Vagina (tissue), 2 donors: ENCODE measurements at places on chromosomes 3 and 15.

GRCh38 chr3:5264896-5265770 lies 77.6 kb downstream of the EDEM1 start:
- no peak for DNase-seq

DNA sequence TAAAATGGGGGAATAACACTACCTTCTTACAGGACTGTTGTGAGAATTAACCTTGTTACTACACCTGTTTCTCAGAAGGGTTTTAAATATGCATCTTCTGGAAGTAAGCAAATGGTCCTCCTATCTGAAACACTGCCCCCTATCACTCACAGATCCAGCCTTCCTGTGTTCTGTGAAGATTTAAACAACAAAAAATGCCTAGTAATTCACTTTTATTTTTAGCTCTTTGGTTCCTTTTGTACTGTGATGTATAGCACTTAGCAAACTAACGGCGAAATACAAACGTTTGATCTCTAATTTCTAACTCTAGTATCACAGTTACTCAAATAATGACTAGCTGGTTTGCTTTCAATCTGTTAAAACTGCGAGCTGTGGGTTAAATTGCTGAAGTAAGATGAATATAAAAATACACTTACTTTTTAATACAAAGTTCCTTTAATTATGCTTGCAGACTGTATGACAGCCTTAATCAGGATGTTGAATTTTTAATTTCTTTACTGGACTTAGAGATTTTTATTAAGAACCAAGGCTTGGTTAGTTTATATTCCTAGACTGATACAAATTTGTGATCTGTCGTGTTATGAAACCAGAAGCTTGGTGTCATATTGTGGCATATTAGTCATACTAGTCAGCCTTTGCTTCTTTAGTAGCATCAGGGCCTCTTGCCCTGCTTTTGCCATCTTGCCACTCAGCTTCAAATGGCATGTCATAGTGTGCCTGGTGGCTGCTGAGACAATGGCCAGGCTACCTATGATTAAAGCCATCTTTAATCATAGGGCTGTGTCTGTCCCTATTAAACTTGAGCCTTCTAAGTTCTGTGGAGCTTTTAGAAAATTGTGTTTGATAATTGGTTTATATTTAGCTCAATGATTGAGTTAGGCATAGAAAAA lies 9.2 kb downstream of the EIF3J start:
- no peak for DNase-seq

DNA sequence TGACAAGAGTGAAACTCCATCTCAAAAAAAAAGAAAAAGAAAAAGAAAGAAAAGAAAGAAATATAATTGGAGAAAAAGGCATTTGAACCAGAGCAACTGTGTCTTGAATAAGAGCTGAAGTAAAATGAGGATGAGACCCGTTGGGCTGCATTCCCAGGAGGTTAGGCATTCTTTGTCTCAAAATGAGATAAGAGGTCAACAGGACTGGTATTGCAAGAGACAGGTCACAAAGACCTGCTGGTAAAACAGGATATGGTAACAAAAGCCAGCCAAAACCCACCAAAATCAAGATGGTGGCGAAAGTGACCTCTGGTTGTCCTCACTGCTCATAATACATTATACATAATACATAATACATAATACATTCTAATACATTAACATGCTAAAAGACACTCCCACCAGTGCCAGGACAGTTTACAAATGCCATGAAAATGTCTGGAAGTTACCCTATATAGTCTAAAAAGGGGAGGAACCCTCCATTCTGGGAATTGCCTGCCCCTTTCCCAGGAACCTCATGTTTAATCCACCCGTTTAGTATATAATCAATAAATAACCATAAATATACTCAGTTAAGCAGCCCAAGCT lies 8.6 kb upstream of the TIPIN start:
- DNase-seq, result no peak

GRCh38 chr3:13484851-13485590 lies 4.9 kb downstream of the HDAC11 start:
- no peak for DNase-seq

- no peak for DNase-seq
Observed at GRCh38 chr3:107458871-107459270, 63.9 kb upstream of the BBX start.

- no peak for DNase-seq
Observed at GRCh38 chr15:85897207-85897894, 102.6 kb upstream of the KLHL25 start.

DNA sequence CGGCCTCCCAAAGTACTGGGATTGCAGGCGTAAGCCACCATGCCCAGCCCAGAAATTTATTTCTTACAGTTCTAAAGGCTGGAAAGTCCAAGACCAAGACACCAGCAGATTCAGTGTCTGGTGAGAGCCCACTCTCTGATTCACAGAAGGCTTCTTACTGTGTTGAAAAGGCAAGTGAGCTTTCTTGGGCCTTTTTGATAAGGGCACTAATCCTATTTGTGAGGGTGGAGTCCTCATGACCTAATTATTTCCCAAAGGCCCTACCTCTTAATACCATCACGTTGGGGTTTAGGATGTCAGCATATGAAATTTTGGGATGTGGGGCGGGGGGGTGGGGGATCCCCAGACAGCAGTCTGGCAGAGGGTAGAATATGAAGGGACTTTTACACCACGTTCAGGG lies 47.5 kb upstream of the MEX3B start:
- no peak for DNase-seq

DNA sequence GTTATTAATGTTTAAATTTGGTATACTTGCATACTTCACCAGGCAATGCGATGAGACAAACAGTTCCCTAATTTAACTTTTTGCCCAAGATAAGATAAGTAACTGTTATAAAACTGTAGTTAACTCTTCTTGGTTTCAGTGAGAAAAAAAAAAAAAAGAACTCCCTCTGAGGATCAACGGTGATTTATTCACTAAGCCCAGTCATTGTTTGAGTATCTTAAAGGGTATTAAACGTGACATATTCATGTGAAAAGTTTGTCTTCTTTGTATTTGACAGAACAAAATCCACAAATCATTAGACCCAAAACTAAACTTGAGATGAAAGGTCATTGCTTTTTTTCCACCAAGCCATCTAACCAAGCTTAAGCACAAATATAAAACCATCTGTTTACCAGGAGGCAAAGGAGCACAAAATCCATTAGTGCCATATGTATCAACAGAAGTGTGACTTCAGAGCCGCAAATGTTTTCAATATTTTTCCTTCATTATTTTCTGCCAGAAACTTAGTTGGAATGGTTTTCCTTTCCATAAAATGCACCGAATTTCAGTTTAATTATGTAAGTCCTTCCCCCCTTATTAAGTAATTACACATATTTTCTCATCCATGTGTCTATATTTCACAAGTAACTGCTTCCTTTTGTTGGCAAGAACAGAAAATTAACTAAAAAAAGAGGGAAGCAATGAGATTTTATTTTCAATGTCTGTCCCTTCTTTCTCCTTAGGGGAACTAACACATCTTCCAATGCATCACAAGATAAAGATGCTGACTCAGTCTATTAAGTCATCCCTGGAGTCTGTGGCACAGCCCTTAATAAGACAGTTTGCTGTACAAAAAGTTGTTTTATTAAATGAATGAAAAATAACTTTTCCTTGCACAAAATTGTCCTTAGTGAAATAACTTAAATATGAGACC lies 92.2 kb upstream of the RAP2B start:
- DNase-seq, result no peak

DNA sequence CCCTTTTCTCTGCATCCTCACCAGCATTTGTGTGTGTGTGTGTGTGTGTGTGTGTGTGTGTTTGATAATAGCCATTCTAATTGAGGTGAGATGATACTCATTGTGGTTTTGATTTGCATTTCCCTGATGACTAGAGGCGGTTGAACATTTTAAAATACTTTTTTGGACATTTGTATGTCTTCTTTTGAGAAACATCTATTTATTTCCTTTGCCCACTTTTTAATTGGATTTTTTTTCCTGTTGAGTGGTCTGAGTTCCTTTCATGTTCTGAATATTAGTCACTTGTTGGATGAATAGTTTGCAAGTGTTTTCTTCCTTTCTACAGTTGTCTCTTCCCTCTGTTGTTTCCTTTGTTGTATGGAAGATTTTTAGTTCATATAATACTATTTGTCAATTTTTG lies 54.3 kb upstream of the THSD4 start:
- no peak for DNase-seq

DNA sequence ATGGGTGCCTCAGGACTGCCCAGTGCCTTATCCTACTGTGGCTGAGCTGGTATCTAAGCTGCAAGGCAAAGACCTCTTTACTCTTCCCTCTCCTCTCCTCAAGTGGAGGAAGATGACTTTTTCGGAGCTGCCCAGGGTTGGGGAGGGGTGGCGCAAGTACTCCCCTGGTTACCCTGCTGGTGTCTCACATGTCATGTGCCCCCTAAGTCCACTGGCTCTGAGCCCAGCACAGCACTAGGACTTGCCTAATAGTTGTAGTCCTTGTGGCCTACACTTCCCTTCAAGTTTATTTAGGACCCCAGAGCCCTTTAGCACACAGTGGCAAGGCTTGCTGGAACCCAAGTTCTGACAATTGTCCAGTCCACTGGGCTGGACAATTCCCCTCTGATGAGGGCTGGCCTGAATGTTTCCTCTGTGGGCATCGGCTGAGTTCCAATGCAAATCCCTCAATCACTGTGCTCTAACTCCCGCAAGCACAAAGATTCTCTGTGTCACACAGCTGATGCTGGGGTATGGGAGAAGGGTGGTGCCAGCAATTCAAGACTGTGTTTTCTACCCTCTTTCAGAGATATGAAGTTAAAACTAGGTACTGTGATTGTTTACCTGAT lies 60.4 kb downstream of the UQCC5 start:
- DNase-seq, result no peak
